AG20443 (cell line): ENCODE measurements at places on chromosomes 16 and 17.

- no peak for DNase-seq
These were observed 21.0 kb downstream of the FBXO39 start for GRCh38 chr17:6796887-6797490.

DNA sequence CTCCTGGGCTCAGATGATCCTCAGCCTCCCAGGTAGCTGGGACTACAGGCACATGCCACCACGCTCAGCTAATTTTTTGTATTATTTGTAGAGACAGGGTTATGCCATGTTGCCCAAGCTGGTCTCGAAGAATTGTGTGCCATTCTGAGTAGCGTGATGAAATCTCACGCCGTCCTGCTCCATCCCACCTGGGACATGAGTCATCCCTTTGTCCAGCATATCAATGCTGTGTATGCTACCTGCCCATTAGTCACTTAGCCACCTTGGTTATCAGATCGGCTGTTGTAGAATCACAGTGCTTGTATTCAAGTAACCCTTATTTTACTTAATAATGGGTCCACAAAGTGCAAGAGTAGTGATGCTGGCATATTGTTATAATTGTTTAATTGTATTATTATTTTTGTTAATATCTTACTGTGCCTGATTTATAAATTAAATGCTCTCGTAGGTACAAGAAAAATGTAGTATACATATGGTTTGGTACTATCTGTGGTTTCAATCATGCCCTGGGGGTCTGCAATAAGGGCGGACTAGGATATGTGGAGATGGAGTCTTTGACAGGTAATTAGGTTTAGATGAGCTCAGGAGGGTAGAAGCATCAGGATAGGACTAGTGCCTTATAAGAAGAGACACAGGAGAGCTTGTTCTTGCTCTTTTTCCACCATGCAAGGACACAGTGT lies 26.6 kb upstream of the SLC13A2 start:
- DNase-seq = no peak

GRCh38 chr16:74165566-74166080 lies 131.0 kb upstream of the PSMD7 start:
- no peak for DNase-seq

DNA sequence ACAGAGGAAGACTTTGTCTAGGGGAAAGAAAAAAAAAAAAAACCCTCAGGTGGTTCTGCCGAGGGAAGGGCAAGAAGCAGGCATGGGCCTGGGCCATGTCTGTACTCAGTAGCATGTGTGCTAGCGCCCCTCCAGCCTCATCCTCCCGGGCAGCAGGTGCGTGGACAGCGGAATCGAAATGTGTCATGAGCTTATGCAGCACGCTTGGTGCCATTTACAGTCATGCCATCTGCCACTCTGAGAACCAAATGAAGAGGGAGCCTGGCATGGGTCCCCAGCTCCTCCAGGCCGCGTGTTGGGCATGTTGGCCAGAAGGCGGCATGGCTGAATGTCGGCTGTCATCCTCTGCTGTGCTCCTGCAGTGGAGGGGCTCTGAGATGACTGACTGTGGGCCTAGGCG lies 31.4 kb downstream of the CRAMP1 start:
- DNase-seq = no peak

- peak; percentile 36 for DNase-seq
These were observed 5.5 kb downstream of the TMEM132E start for GRCh38 chr17:34584805-34585416.

- DNase-seq = peak; percentile 90
These were observed 6.7 kb downstream of the SPACA3 start for GRCh38 chr17:32998111-32998886.

- DNase-seq = no peak
These were observed 55.2 kb downstream of the ARSG start for GRCh38 chr17:68346448-68346847.

- no peak for DNase-seq
These were observed 19.4 kb downstream of the PLCG2 start for GRCh38 chr16:81798311-81799137.

GRCh38 chr17:67289181-67289876 lies 44.3 kb upstream of the HELZ start:
- peak; percentile 70 for DNase-seq

DNA sequence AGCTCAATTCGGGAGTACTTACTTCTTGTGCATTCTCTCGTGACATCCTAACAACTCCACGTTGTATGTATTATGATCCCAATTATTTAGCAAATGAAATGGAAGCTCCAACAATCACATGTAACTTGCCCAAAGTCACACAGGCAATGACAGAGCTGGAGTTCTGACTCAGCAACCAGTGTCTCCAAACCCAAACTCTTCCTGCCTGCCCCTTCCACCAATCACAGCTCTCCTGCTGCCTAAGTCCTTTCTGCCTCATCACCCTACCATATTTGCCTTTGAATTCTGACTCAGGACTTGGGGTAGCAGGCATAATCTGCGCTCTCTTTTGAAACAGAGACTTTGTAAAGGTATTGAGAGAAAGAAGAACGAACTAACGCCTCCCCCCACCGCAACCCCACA lies 245.2 kb upstream of the MAF start:
- no peak for DNase-seq

DNA sequence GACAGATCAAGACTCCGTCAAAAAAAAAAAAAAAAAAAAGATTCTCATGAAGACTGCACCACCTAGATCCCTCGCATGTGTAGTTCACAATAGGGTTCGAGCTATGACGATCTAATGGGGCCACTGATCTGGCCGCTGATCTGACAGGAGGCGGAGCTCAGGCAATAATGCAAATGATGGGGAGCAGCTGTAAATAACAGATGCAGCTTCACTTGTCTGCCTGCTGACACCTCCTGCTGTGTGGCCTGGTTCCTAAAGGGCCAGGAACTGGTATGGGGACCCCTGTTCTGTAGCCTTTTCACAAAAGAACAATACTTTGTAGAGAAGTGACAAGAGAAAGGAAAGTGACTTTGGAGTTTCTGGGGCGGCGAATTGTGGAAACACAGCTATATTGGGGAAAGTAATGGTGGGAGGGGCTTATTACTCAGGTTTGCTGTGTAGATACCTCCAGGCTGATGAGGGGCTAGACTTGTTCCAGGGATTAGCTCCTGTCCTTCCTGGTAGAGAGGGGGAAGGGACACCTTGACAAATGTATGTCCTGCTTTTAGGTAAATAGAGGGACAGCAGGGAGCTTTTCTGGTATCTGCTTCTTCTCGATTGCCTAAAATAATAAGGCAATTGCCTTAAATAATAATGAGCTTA lies 57.1 kb downstream of the HAPSTR1 start:
- no peak for DNase-seq

GRCh38 chr17:9987779-9988585 lies 82.9 kb upstream of the RCVRN start:
- DNase-seq = peak; percentile 73

- DNase-seq = no peak
These were observed at the start of gene PPL for GRCh38 chr16:4936991-4937781. TSS of gene PPL (minus strand) at chr16:4937148. CDS start at chr16:4937045, 103 bp downstream.

GRCh38 chr17:18017958-18018357 lies 21.0 kb downstream of the ATPAF2 start:
- DNase-seq = no peak

- peak; percentile 46 for DNase-seq
These were observed 25.7 kb downstream of the MINK1 start for GRCh38 chr17:4858882-4859260.

- no peak for DNase-seq
These were observed 27.4 kb upstream of the ZNF423 start for GRCh38 chr16:49883076-49884014.

DNA sequence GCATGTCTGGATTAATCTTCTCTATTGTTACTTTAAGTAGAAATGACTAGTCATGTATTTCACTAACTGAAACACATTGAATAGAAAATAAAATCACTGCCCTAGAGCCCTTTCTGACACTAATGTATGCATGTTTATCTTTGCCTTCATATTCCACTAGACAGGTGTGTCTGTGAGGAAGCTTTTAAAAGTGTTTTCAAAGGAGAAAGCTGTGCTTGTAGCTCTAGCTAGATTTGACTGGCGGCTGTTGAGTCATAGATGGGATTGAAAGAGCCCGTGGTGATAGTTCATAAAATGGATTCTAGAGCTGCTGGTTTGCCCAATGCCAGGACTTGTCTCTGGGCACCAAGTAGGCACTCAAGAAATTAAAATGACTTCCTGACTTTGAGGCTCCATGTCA lies 189.0 kb upstream of the PIRT start:
- no peak for DNase-seq

DNA sequence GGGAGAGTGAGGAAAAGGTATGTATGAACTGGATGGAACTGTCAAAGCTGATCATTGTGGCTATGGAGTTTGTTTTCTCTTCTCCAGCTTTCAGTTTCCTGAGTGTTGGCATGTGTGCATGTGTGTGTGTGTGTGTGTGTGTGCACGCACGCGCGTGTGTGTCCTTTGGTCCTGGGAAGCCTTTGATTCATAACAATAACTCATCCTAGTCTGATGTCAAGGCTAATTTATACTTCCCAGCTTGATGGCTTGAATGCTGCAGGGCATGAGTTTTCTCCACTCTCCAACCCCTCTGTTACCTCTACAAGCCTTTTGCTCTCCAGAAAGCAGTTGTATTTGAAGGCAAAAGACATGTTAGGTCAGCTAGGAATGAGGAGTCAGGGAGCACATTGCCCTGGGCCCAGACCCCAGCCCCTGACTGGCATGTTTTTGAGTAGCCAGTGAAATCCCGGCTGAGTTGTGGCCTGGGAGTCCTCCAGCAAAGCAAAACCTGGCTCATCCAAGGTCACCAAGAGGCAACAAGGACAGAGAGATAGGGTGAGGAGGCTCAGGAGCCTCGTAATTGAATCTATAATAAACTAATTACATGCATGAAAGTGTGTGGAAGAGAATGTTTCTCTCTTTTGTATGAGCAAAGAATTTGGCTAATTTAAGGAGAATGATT lies 8.9 kb upstream of the CDC42EP4 start:
- DNase-seq = no peak

DNA sequence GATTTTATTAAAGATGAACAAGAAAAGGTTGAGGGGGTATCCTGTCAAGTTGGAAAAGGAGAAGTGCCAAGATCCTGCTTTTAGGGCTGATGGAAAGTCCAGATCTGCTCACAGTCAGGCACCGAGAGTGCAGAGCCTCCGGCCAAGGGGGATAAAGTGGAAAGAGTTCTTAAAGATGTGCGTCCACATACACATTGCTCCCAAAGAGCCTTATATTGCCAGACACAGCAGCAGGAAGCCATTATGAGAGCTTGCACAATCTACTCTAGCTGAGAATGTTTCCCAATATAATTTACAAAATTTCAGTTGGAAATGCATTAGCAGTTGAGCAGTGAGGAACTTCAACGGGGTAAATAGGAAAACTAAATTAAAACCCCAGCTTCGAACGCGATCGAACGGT lies 95.6 kb downstream of the SALL1 start:
- DNase-seq = no peak

DNA sequence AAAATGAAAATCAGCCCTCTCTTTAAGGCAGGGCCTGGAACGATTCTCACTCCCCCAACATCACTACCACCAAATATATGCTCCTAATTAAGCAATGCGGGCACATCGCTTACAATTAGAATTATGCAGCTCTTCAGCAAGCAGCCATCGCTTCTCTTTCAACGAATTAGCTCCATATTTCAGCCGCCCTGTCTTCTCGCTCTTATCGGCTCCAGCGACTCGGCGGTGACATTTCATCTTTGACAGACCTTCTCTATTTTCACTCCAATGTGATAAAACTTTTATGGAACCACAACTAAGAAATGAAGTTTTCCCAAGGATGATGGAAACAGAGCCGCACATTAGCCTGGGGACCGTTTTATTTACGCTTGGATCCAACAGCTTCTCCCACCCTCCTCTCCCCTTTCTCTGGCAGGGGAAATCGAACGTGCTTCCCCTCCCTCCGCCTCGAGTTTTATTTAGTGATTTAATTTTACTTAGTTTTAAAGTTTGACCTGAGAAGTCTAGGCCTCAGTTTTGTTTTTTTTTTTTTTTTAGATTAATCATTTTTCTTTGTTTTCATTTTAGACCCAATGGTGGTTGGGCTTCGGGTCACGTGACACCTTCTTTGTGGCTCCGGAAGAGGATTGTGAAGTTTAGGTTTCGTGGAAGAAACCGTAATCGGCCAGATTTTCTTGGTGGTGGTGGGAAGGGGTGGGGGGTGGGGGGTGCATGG lies 3.1 kb upstream of the HOXB2 start:
- peak; percentile 64 for DNase-seq

- no peak for DNase-seq
These were observed 36.2 kb upstream of the PPM1D start for GRCh38 chr17:60563743-60564142.

GRCh38 chr16:119835-120491 lies 18.5 kb downstream of the NPRL3 start:
- no peak for DNase-seq

GRCh38 chr17:39737760-39738567 lies at the start of gene GRB7:
TSS of gene GRB7 (plus strand) at chr17:39737938. CDS start at chr17:39742302, 4,364 bp downstream.
- DNase-seq = no peak

DNA sequence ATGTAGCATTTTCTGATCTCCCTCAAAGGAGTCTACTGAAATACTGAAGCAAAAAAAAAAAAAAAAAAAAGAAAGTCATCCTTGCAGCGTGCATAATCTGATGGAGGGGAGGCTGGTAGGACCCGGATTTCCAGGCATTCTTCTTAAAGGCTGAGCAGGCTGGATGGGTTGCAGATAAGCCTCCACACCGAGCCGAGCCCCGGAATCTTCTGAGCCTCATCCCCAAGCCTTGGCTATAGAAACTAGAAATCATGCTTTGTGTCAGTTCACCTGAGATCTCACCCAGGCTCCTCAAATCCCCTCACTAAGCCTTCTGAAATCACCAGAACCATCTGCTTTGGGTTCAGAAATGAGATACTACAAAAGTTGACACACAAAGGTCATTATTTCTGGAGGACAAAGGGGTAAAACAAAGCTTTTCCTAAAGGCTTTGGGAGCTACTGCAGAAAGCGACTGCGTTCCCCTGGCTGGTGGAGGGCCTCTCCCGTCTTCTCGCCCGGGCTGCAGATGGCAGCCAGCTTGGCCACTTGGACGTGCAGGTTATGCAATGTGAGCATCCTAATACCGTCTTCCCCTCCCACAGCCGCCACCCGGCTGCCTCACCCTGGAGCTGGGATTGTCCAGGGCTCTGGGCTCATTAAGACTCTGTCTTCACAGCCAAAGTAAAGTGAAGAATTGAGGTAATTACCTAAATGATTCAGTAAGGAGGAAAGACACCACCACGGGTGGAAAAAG lies 4.7 kb upstream of the CACNG4 start:
- DNase-seq = no peak

- no peak for DNase-seq
These were observed 169.4 kb downstream of the SNX29 start for GRCh38 chr16:12145918-12146317.

- DNase-seq = peak; percentile 77
These were observed 563 bp upstream of the ZKSCAN2 start for GRCh38 chr16:25257956-25258860.

DNA sequence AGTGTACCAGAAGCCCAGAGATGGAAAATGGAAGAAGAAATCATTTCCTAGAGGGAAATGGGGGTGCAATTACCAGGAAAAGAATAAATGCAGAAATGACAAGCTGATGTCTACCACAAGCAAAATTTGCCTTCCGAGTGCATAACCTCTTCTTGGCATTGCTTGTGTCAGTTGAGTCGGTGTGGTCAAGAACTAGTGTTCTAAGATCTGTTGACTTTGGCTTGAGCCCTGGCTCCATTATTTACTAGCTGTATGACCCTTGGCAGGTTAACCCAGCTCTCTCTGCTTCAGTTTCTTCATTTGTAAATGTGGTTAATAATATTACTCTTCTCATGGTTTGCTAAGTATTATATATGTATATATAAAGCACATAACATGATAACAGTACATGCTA lies 273.0 kb upstream of the IRX5 start:
- DNase-seq = no peak
